ENCODE measurements at places on chromosomes 11 and 22.

DNA sequence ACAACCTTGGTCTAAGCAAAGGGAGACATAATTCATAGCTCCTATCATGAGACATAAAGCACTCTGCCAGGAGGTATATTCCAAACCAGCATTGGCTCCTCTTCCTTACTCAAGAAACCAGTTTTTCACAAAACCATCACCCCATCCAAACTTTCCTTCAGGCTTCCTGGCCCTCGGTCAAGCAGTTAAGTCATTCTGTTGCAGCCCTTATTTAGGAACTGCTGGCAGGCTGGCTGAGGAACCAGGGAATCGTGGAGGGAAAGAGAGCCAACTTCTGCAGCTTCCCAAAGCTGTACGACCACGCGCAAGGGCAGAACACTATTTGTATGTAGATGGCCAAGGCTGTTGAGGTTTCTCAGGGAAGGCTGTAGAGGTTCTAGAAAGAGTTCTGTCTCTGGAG is 680 bp downstream of the IFT46 start:
- no peak for DNase-seq

- no peak for DNase-seq
These were observed 12.8 kb downstream of the CD82 start for GRCh38 chr11:44578279-44578678.

GRCh38 chr11:61791737-61792309 is 576 bp downstream of the TMEM258 start:
- DNase-seq = no peak

DNA sequence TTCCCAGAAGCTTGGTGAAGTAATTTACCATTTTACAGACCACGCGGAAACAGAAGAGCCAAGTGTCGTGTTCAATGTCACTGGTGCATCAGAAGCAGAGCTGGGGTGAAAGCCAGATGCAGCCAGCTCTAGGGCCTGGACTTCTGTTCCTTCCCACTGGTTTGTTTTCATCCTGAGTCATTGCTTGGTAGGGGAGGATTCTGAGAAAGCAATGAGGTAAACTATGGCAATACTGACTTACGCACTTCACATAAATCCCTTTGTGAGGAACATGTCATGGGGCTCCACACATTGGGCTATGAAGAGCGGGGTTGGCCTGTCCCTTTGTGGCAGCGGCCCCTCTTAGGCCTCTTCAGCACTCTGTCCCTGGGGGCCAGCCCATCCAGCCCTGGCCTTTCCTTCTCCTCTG is 52.4 kb upstream of the RBFOX2 start:
- DNase-seq = no peak

GRCh38 chr11:128814856-128815705 is 52.0 kb downstream of the KCNJ1 start:
- DNase-seq = no peak

GRCh38 chr11:26062660-26063059 is 269.3 kb upstream of the ANO3 start:
- DNase-seq = no peak

- DNase-seq = peak; percentile 40
These were observed 17.8 kb upstream of the XBP1 start for GRCh38 chr22:28817919-28818859.

DNA sequence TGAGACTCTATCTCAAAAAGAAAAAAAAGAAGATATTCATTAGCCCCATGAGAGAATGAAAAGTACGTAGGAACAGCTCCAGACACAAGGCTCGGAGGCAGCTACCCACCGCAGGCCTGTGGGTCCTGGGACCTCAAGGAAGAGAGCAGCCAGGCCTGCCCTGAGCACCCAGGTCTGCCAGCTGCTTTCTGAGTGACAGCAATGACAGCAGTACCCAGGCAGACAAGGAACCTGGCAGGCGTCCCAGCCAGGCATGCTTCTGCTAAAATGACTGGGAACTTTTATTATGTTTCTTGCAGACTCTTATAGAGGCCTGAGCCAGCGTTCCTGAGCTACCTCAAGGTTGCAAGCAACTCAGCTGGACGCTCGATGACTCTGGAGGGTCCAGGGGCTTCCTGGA is 31.6 kb downstream of the CPT1A start:
- DNase-seq = no peak

DNA sequence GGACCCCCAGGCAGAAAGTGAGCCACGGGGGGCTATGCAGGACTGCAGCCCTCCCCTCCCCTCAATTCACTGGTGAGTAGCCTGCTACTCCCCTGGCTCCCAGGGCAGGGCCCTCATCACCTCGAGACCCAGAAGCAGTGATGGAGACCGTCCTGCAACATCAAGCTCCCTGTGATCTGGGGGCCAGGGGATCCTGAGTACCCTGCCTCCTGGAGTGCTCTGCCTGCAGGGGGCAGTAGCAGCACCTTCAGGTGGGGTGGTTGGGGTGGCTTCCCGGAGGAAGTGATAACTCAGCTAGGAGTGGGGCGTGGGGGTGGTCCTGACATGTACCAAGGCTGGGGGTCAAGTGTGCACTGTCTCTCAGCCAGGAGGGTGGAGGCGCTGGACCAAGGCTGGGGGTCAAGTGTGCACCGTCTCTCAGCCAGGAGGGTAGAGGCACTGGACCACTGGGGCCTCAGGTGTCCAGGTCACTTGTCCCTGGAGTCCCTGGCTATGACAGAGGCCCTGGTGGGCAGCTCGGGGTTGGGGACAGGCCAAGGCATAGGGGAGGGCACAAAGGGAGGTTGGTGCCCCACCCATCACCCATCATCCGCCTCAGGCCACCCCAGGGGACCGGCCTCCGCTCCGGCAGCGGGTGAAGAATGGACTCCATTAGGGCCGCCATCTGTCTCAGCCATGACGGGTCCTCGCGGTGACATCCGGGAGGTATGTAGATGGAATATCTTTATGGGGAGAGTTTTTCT is 9.4 kb downstream of the RTN4R start:
- no peak for DNase-seq

DNA sequence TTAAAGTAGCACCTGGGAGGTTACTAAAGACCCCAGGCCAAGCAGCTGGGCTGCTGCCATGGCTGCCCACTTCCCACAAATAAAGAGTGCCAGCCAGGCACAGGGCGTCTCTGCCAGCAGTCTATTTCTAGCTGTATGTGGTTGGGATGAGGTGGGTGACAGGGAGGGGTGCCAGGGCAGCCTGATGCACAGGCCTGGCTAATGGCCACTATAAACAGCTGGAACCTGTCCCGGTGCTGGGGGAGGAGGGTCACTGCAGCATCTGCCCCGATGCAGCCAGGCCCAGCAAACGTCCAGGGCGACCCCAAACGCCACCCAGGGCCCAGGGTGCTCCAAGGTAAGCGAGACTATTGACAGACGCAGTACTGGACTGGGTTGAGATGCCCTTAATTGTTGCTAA is 37.4 kb downstream of the SCUBE1 start:
- no peak for DNase-seq

- DNase-seq = no peak
These were observed 11.1 kb downstream of the POLR3H start for GRCh38 chr22:41532908-41533825.

DNA sequence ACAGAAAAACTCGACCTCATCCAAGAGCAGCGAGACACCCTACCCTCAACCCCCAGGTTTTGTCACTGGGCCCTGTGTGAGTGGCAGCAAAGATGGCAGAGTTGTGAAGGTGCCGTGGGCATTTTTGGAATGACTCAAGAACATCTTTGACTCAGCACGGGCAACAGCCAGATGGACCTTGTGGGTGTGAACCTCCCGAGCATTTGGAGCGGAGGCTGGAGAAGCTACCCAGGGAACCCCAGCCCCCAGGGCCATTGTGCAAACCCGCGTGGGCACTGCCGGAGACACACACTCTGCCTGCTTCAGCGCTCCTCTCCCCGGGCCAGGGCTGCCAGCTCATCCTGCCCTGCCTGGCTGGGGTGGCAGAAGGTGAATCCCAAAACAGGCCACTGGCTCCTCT is 66.1 kb downstream of the PANX1 start:
- no peak for DNase-seq

DNA sequence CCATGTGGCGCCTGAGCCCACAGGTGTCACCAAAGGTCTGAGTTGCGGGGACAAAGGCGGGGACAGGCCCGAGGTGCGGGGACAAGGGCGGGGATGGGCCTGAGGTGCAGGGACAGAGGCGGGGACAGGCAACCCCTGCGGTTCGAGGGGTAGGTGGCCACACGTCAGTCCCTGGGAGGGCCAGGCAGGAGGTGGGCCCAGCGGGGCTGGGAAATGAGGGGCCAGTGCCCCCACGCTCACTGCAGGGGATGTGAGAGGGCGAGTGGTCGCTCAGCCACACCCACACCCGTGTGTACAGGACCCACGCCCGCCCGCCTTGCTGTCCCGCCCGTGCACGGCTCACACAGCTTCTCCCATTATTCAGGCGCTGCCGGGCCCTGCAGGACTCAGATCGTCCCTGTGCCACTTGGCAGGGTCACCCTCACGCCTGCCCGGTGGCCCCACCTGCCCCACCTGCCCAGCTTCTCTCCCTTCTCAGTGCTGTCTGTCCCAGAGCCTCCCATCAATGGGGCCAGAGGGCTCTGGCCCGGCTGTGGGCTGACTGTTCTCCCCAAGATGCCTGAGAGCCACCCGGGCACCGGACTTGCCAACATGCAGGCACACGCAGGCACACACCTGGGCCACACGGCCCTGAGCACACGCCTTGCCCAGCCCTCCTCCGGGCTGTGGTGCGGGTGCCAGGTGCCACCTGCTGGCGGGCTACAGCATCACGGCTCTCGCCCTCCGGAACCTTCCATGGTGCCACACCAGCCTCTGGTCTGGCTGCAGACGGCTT is 14.2 kb upstream of the MUC6 start:
- peak; percentile 14 for DNase-seq

GRCh38 chr11:32231909-32232493 is 141.1 kb downstream of the RCN1 start:
- DNase-seq = no peak

GRCh38 chr11:122745111-122745510 is 89.6 kb downstream of the UBASH3B start:
- no peak for DNase-seq

DNA sequence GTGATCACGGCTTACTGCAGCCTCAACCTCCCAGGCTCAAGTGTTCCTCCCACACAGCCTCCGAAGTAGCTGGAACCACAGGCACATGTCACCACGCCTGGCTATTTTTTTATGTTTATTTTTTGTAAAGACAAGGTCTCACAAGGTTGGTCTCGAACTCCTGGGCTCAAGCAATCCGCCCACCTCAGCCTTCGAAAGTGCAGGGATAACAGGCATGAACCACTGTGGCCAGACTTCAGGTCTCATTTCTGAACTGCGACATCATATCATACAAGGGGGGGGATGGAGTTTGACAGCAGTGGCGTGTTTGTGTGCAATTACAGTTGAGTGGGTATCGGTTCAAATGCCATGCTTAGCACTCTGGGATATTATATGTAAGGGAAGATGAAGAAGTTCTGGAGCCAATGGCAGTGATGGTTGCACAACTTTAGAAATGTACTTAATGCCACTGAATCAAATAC is 6.9 kb downstream of the NAALADL1 start:
- DNase-seq = no peak

DNA sequence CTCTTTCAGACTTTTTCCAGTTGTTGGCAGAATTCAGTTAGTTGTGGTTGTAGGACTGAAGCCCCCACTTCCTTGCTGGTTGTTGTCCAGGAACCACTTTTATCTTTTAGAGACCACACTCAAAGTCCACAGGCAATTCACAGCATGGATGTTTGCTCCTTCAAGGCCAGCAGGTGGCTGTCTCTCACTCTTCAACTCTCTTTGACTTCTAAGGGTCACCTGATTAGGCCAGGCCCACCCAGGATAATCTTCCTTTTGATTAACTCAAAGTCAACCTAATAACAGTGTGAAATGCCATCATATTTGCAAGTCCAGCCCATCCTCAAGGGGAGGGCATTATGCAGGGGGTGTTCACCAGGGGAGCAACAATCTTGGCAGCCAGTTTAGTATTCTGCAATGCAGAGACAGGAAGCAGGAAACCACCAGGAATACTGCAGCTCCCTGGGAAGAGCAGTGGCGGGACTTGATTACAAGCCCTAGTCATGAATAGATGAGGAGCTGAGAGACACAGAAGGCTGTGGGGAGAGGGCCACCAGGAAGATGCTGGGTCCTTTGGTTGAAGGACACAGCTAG is 52.4 kb downstream of the LRRC74B start:
- DNase-seq = no peak

- DNase-seq = no peak
These were observed 5.5 kb downstream of the LRRC74B start for GRCh38 chr22:21051145-21051830.
